Heart right ventricle (tissue), 16 donors: ENCODE measurements at places on chromosomes 7 and 10. TPM values are rescaled to one million over a fixed set of nuclear protein-coding genes. Genes with fewer than 3 reads are reported as not detected.

DNA sequence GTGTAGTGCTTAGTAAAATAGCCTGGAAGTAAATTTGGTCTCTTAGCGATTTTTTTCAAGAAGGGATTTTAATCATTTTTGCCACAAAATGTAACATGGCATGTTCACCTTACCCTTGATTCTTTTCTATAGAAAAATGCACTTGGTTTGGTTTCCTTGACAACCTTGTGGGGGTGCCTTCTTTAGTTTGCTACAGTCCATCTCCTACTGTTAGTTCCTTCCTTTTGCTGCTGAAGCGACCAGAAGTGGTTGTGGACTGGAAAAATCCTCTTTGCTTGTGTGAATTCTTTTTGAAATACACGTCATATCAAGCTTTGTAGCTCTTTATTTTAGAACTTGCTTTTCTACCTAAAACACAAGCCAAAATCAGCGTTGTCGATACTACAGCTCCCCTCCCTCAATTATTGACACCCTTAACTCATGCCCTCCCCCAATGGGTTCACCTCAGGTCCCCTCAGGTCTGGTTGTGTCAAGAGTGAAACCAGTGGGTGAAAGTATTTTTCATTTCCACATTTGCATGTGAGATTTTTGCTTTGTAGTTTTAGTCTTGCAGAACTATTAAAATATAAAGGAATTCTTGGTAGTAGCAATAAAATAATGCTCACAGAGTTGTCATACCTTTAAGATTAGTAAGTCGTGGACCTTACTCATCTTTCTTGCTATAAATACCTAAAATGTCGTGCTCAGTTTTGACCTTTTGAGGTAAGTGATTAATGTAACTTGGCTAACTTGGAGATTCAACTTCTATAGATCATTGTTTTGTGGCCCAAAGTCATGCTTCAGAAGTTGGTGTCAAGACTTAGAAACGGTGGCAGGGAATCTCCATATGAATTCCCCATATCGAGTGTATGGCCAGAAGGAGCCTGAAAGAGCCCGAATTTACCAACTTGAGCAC, 1.5 kb downstream of the ACTR3B start:
- peak overlapping the region; percentile 100 for H3K4me3 ChIP-seq
- H3K27me3 ChIP-seq = no peaks in the 10 kb centered on the region
- no peak overlapping the region for H3K27ac ChIP-seq
- no peaks in the 10 kb centered on the region for H3K36me3 ChIP-seq
- no peak for DNase-seq

Gene FANK1
- not detected for total RNA-seq

Gene CRYGN
- 0.15 TPM for total RNA-seq

DNA sequence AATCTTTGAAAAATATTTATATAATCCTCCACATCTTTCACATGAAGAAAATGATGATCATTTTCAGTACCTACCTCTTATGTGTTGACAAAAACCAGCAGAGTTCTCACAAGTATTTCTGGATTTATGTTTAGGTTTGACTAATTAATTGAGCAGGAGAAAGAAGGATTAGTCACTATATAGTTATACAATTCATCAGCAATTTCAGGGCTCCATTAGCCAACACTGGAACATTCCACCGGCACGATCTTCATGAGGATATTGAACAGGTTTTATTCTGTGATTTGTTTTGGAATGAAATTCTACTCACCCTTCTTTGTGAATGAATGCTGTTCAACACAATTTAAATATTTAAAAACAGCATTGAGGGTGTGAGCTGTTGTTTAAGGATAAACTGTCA, 163.2 kb downstream of the SEM1 start:
- H3K4me3 ChIP-seq = no peak overlapping the region
- DNase-seq = no peak
- H3K36me3 ChIP-seq = no peaks in the 10 kb centered on the region
- H3K27ac ChIP-seq = no peak overlapping the region
- no peaks in the 10 kb centered on the region for H3K4me1 ChIP-seq

DNA sequence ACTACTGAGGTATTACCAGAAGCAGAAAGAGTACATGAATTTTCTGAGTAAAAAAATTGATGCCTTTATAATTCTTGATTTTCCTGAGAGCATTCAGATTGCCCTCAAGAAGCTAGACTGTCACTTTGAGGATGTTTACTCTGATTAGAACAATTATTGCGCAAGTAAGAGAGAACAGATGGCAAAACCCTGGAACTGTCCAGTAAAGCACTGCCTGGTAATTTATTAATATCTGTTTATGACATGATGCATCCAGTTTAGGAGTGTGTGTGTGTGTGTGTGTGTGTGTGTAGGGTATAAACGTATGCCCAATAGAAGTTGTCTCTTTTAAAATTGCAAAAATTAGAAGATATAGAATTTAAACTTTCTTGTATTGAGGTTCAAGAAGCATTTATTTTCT, 379.7 kb downstream of the PHTF2 start:
- no peaks in the 10 kb centered on the region for H3K36me3 ChIP-seq
- no peaks in the 10 kb centered on the region for H3K27me3 ChIP-seq
- no peak for DNase-seq
- H3K4me3 ChIP-seq = no peak overlapping the region

DNA sequence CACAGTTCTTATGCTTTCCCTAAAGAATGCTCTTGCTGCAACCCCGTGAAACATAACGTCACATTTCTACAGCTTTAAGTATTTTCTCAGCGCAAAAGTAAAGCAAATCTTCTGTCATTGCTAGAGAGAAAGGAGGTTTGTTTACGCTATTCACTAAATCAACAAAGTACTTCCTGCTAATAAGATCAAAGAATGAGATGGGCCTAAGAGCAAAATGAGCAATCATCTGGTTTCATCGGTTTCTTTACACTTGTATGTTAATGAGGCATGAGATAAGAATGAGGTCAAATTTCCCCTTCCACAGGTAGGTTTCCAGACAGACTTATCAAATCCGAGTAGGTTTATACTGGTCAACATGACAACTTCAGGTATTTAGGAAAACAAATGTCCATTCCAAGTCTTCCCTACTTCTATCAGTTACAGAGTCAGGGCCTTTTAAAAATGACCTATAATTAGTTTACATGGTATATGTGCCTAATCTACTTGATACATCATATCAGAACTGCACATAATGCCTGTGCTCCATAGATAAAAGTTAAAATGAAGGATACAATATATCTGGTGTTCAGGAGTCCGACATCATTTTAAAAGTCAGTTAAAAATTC, 8.4 kb downstream of the USP6NL start:
- H3K27me3 ChIP-seq = no peaks in the 10 kb centered on the region
- no peak overlapping the region for H3K4me3 ChIP-seq
- H3K36me3 ChIP-seq = no peaks in the 10 kb centered on the region
- no peaks in the 10 kb centered on the region for H3K4me1 ChIP-seq
- no peak for DNase-seq
- H3K27ac ChIP-seq = no peak overlapping the region

- H3K4me3 ChIP-seq = no peak overlapping the region
- no peaks in the 10 kb centered on the region for H3K36me3 ChIP-seq
- H3K4me1 ChIP-seq = peaks cover 8% of the 10 kb centered on the region
- H3K27me3 ChIP-seq = peaks cover 3% of the 10 kb centered on the region
- DNase-seq = no peak
These were observed 1.3 kb upstream of the DGKI start for GRCh38 chr7:137848095-137848494.

Gene CTNNA3
- 203 TPM for total RNA-seq

- no peak overlapping the region for H3K27ac ChIP-seq
- no peak overlapping the region for H3K4me3 ChIP-seq
- DNase-seq = no peak
- H3K27me3 ChIP-seq = no peaks in the 10 kb centered on the region
- H3K4me1 ChIP-seq = no peaks in the 10 kb centered on the region
These were observed 793.4 kb downstream of the NRG3 start for GRCh38 chr10:82668221-82668895.

DNA sequence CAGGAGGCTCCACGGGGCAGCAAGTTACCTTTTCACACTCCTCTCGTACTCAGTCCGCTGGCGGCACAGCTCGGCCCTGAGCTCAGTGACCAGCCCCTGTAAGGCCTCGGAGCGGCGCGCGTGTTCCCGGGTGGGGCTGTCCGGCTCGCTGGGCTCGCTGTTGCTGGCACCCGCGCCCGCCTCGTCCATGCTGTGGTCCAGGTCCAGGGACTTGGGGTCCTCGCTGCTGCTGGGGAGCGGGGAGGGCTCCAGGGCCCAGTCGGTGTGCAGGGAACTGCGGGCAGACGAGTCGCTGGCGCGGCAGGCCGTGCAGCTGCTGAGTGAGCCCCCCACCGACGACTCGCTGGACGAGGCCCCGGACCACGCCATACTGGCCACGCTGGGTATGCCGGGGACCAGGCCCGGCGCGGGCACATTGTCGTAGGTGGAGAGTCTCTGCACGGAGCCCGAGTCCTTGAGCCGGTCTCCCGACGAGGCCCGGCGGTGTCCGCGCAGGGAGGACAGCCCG, 143.8 kb downstream of the MAPK8 start:
- H3K36me3 ChIP-seq = no peaks in the 10 kb centered on the region
- H3K4me1 ChIP-seq = no peaks in the 10 kb centered on the region
- DNase-seq = no peak
- no peaks in the 10 kb centered on the region for H3K27me3 ChIP-seq
- no peak overlapping the region for H3K4me3 ChIP-seq
- no peak overlapping the region for H3K27ac ChIP-seq

Gene ELAPOR2
- 4.9 TPM for total RNA-seq

- DNase-seq = no peak
- peaks cover 28% of the 10 kb centered on the region for H3K4me1 ChIP-seq
- no peak overlapping the region for H3K4me3 ChIP-seq
- no peaks in the 10 kb centered on the region for H3K27me3 ChIP-seq
These were observed 54.8 kb downstream of the ZMIZ1 start for GRCh38 chr10:79123547-79123963.

Gene CFAP70
- total RNA-seq = 2.5 TPM

Gene FEZF1
- total RNA-seq = not detected

Gene ADARB2
- total RNA-seq = 0.16 TPM

DNA sequence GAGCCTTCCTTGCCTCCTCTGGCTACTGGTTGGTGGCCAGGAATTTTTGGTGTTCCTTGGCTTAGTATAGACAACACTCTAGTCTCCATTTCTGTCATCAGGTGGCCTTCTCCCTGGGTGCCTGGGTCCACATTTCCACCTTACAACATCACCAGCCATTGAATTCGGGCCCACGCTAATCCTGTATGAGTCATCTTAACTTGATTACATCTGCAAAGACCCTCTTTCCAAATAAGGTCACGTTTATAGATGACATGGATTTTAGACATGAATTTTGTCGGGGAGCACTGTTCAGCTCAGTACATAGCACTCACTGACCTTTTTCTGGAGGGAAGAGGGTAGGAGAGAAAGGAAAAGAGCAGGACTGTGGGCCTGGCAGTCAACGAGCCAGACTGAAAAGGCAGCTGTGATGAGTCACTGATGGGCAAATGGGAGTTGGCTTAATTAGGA, 39.4 kb downstream of the MMRN2 start:
- H3K27ac ChIP-seq = no peak overlapping the region
- H3K27me3 ChIP-seq = no peaks in the 10 kb centered on the region
- no peak for DNase-seq
- H3K36me3 ChIP-seq = peaks cover 6% of the 10 kb centered on the region
- no peaks in the 10 kb centered on the region for H3K4me1 ChIP-seq

- no peaks in the 10 kb centered on the region for H3K27me3 ChIP-seq
- no peak overlapping the region for H3K4me3 ChIP-seq
- no peaks in the 10 kb centered on the region for H3K36me3 ChIP-seq
These were observed 116.1 kb downstream of the GPR37 start for GRCh38 chr7:124649397-124650014.

Gene EDRF1
- total RNA-seq = 10.3 TPM

DNA sequence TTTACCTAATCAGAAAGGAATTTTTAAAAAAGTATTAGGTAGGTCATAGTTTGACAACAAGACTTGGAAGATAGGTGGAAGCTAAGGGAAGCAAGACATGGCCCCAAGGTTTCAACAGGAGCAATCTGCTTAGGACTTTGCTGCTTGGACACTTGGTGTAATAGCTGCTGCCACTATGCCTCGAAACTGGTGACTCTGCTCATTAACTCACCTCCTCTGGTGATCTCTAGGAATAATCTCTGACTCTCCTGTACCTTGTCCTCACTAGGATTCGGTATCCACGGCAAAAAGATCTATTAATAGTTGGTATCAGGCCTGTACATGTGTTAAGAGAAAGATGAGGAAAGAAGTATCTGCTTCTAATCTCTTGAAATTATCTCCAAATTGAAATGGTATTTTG, 53.1 kb downstream of the PTEN start:
- peak overlapping the region; percentile 75 for H3K27ac ChIP-seq
- no peaks in the 10 kb centered on the region for H3K27me3 ChIP-seq
- H3K36me3 ChIP-seq = peaks cover 33% of the 10 kb centered on the region
- H3K4me3 ChIP-seq = no peak overlapping the region
- DNase-seq = no peak

Gene LBX1
- not detected for total RNA-seq
